ENCODE measurements at places on chromosomes 7 and 10. TPM values are rescaled to one million over a fixed set of nuclear protein-coding genes. Genes with fewer than 3 reads are reported as not detected.
A peak's percentile ranks its signal among the peaks of the same experiment; 100 is the strongest.

DNA sequence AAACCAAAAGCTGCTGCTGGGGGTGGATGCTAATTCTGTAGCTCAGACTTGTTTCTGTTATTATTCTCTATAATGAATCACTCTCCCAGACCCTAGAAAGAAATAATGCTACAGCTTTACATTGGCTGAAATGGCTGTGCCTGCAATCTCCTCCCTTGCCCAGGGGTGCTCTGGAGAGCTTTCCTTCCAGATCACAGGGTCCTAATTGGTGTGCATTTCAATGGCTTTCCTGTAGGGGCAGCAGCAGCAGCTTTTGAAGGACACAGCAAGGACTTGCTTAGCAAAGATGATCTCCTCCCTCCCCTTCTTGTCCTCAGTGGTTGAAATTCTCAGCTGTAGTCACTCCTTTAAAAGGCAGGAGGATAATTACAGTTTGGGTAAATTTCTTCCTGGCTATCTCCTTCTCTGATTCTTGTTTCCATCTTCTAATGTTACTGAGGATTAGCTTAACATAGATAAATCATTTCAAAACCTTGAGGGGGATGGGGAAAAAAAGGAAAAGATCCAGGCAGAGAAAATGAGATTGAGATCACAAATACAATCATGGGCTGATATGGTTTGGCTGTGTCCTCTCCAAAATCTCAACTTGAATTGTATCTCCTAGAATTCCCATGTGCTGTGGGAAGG, 120.2 kb upstream of the CTTNBP2 start:
- DNase-seq: peak; percentile 46

LRMDA gene
- 0.37 TPM for polyA plus RNA-seq

KCND2 gene
- not detected for polyA plus RNA-seq

WNT8B gene
- not detected for polyA plus RNA-seq

GPR15LG gene
- not detected for polyA plus RNA-seq

All from mammary epithelial cell (primary cell).